ENCODE measurements at places on chromosomes 6 and 20. TPM values are rescaled to one million over a fixed set of nuclear protein-coding genes. Genes with fewer than 3 reads are reported as not detected.

Gene CRISP2
- 22.7 TPM for total RNA-seq

DNA sequence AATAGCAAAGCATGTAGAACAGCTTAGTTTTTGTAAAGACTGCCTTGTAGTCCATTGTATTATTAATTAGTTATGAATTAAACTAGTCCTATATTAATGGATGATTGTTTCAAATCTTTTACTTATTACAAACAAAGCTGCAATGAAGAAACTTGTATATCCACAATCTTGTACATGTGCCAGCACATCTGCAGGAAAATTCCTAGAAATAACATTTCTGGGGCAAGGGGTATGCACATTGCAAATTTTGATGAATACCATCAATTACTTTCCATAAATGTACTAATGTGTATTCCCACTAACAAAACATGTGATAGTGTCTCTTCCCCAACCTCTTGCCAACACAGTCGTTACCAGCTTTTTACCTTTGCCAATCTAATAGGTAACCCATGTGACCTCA is 73.6 kb upstream of the AKAP12 start:
- H3K4me1 ChIP-seq = no peaks in the 10 kb centered on the region
- no peaks in the 10 kb centered on the region for H3K36me3 ChIP-seq
- H3K27ac ChIP-seq = no peak overlapping the region
- no peaks in the 10 kb centered on the region for H3K27me3 ChIP-seq

GRCh38 chr6:48691420-48691819 is 580.4 kb upstream of the PTCHD4 start:
- no peak overlapping the region for H3K27ac ChIP-seq
- H3K27me3 ChIP-seq = no peaks in the 10 kb centered on the region
- H3K36me3 ChIP-seq = no peaks in the 10 kb centered on the region
- no peak for DNase-seq
- H3K4me3 ChIP-seq = no peak overlapping the region

- H3K36me3 ChIP-seq = no peaks in the 10 kb centered on the region
- no peaks in the 10 kb centered on the region for H3K4me1 ChIP-seq
- no peak overlapping the region for H3K4me3 ChIP-seq
- H3K27me3 ChIP-seq = no peaks in the 10 kb centered on the region
- H3K27ac ChIP-seq = no peak overlapping the region
Measured at GRCh38 chr6:11323666-11324452, 91.4 kb upstream of the NEDD9 start.

Gene CCR6
- not detected for total RNA-seq

Gene LINC00237
- total RNA-seq = not detected

DNA sequence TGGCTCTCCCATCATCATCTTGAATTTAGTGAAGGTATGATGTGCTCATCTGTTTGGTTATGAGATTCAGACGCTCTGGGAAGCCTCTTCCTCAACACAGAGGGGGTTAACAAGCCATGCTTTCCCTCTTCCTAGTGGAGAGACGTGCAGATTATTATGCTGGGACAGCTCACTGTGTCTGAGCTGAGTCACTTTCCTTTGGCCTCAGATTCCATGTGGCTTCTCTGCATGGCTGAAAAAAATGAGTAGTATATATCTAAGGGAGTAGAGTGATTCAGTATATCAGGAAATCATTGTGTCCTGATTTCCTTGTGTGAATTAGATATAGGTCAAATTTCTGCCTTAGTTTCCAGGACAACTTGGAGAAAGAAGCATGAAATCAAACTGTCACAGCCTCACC is 52.6 kb downstream of the FIG4 start:
- no peaks in the 10 kb centered on the region for H3K27me3 ChIP-seq
- DNase-seq = no peak
- no peak overlapping the region for H3K27ac ChIP-seq
- no peak overlapping the region for H3K4me3 ChIP-seq

GRCh38 chr6:132115714-132116366 is 164.7 kb upstream of the CCN2 start:
- no peak overlapping the region for H3K4me3 ChIP-seq
- no peaks in the 10 kb centered on the region for H3K4me1 ChIP-seq
- H3K27ac ChIP-seq = no peak overlapping the region
- H3K36me3 ChIP-seq = no peaks in the 10 kb centered on the region

- no peaks in the 10 kb centered on the region for H3K4me1 ChIP-seq
- no peak for DNase-seq
- H3K27ac ChIP-seq = no peak overlapping the region
- H3K4me3 ChIP-seq = no peak overlapping the region
- no peaks in the 10 kb centered on the region for H3K27me3 ChIP-seq
Measured at GRCh38 chr6:3458706-3459421, 2.0 kb upstream of the SLC22A23 start.

GRCh38 chr6:16450821-16451220 is 212.4 kb downstream of the GMPR start:
- no peaks in the 10 kb centered on the region for H3K36me3 ChIP-seq
- no peaks in the 10 kb centered on the region for H3K27me3 ChIP-seq
- H3K27ac ChIP-seq = no peak overlapping the region

GRCh38 chr20:23387118-23387443 is 25.1 kb downstream of the GZF1 start:
- H3K27me3 ChIP-seq = no peaks in the 10 kb centered on the region
- H3K4me3 ChIP-seq = no peak overlapping the region
- no peaks in the 10 kb centered on the region for H3K4me1 ChIP-seq
- no peaks in the 10 kb centered on the region for H3K36me3 ChIP-seq

GRCh38 chr6:146433881-146434731 is 109.5 kb upstream of the RAB32 start:
- H3K36me3 ChIP-seq = no peaks in the 10 kb centered on the region
- peak overlapping the region; percentile 12 for H3K4me3 ChIP-seq
- H3K4me1 ChIP-seq = no peaks in the 10 kb centered on the region
- DNase-seq = no peak
- no peaks in the 10 kb centered on the region for H3K27me3 ChIP-seq

Gene HDGFL1
- 14.6 TPM for total RNA-seq
